ENCODE measurements at places on chromosomes 5 and 9.

GRCh38 chr5:174059247-174059646 lies 13.7 kb downstream of the NSG2 start:
- no peak for DNase-seq

- no peak for DNase-seq
Measured at GRCh38 chr9:18074041-18074440, 399.9 kb upstream of the ADAMTSL1 start.

DNA sequence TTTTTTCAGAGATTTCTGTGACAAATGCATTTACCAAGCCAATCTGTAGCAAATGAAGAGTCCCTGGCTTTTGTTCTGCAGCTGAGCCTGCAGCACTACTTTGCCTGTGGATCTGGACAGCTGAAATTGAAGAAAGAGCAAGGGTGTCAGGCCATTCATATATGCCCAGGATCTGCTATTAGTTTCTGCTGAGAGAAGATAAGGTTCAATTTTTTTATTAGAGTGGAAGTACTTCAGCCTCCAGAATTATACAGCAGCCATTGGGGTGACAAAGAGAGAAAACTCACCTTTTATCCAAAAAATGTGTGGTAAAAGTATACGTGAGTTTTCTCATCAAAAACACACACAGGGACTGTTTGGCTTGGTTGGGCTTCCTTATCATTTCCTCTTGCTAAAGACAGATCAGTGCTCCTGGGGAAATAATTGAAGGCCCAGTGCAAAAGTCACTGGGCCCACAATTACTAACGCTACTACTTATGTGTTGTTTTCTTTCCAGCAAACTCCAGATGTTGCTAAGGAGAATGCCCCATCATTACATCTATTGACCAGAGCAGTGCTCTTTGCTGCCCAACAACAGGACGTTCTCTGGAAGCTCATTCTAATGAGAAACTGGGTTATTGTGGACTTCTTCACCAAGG lies 138.6 kb downstream of the CEMIP2 start:
- DNase-seq = no peak

DNA sequence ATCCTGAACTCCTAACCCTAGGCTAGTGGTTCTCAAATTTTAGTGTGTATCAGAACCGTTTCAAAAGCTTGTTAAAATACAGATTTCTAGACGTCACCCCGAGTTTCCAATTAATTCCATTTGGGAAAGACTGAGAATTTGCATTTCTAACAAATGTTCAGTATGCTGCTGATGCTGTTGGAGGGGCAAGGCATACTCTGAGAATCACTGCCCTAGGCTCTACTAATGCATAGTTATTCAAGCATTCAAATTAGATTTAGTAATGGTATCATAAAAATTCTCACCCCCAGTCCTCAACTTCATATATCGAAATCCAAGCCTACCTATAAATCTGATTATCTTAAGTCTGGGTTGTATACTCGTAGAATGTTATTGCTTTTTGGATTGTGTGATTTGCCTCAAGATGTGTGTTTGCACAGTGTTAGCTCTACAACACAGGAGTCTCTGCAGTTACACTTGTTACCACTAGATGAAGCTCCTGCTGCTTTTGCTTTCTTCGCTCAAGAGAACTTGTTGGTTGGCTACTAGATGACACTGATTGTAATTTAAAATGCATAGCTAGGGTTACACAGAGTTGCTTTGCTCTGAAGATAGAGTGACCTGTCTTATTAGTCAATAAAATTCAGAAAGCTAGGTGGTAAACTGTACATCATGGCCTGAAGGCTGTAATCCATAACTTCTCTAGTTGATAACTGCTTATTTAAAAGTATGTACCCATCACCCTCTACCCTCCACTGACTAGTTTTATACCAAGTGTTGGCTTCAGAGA lies 7.5 kb upstream of the ERAP2 start:
- no peak for DNase-seq

GRCh38 chr9:120860083-120860482 lies 16.9 kb downstream of the PHF19 start:
- DNase-seq = no peak

- no peak for DNase-seq
Measured at GRCh38 chr5:82639393-82640144, 361.4 kb upstream of the RPS23 start.

DNA sequence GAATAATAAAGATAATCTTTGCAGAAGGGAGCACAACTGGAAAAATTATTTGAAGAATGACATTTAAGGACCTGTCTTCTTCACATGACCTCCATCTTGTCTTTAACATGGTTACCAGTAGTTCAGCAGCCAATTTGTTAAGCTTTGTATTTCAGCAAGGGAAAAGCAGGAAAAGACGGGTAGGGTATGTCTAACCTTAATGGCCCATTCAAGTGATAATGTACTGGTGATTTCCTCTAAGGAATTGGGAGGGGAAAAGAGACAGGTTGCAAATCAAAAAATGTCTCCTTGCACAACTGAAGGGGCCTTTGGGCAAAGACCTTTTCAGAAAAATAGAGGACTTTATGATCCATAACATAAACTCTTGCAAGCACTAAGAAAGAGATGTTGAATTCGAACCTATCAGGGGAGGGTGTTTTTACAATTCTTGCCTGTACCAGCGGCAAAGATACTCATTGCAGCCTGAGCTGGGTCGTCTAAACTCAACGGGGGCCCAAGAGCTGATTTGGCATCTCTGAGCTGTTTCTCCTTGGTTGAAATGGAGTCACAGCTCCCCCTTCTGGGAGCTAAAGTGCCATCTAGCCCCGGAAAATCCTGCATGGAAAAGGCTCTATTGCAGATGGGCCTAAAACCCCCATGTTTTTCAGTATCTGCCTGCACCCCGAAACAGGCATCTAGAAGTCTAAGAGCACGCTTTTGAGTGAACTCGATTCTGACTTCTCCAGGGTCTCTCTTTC lies 3.8 kb downstream of the BRINP1 start:
- DNase-seq = no peak

Measured in retinal pigment epithelial cell (primary cell).